SW 1271 (cell line): ENCODE measurements at places on chromosomes 7 and 10.
A peak's percentile ranks its signal among the peaks of the same experiment; 100 is the strongest.

GRCh38 chr7:128894101-128894440, 16.4 kb downstream of the KCP start:
- DNase-seq = no peak

GRCh38 chr7:4556868-4557793, 125.0 kb upstream of the FOXK1 start:
- no peak for DNase-seq

DNA sequence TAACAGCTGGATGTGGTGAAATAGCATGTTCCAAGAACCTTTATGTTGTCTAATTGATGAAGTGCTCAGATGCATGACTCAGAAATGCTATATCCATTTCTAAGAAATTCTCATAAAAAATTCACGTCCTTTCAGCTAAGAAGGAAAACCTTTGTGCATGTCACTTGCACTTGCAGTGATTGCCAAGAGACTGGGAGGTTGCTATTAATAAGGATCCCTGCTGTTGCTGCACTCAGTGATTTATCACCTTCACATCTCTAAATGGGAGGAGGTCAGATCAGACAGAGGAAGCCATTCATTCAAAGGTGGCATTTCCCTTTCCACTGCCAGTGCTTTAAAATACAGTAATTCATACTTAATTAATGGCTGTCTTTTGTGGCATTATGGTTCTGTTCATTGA, 89.5 kb downstream of the THSD7A start:
- DNase-seq = no peak

DNA sequence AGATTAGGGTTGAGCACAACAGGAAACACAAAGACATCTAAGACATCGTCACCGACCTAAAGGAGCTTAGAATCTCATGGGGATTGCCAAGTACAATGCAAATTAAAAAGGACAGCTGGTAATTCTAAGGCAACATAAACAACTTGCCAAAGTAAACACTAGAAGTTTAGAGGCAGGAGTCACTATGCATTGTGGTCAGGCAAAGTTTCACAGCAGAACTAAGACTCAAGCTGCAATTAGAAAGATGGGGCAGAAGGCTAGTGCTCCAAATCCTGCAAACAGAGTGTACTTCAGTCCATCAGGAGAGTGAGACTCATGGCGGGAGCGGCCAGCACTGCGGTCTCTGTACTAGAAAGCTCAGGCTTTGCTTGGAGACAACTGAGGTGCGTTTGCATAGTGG, 52.7 kb downstream of the HIPK2 start:
- no peak for DNase-seq

DNA sequence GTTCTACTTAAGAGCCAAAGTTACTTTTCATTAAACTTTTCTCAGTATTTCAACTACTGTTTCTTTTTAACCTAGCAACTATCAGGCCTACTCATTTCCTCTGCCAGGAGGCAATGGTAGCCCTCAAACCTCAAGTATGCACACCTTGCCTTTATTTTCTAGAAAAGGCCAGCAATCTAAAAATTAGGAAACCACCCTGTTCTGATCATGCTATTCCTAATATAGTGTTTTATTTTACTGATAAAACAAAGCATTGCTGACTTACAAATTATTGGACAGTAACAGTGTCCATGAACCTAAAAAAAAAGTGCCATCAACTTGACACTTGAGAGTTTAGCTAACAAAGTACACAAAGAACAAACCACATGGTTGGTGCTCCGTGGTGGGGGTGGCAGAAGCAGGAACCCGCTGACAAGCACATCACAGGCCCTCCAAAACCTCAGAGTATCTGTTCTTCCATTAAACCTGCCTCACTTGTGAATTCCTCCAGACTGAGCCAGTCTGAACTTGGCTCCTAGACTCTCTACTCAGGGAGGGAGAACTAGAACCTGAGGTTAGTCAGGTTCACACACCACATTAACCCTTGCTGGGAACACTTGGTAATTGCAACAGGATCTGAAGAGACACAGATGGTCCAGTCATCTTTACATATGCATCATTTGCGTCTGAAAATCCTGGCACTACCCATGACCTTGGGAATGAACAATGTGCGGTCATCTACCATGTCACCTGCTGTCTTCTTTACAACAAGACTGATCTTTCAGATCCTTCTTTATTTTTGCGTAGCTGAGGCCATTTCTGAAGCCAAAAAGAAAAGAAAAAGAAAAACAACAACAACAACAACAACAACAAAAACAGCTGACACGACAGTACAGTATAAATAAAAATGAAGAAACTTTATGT, 31.9 kb downstream of the PIP4K2A start:
- peak; percentile 25 for DNase-seq

DNA sequence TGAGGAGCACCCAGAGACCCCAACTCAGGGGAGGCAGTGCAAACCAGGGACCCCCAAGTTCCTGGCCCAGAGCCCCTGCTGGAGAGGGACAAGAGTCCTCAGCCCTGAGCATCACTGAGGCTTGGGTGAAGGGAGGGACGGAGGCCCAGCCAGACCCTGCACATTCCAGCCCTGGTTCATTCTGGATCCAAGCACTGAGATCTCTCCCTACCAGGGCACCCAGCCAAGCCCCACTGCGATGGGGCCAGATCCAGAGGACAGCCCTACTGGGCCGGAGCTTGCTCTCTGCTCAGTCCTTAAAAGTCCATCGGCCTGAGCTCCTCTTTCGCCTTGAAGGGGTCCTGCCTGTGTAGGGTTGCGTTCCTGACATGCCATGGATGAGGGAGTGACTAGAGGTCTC, 40.5 kb upstream of the RABGEF1 start:
- no peak for DNase-seq

DNA sequence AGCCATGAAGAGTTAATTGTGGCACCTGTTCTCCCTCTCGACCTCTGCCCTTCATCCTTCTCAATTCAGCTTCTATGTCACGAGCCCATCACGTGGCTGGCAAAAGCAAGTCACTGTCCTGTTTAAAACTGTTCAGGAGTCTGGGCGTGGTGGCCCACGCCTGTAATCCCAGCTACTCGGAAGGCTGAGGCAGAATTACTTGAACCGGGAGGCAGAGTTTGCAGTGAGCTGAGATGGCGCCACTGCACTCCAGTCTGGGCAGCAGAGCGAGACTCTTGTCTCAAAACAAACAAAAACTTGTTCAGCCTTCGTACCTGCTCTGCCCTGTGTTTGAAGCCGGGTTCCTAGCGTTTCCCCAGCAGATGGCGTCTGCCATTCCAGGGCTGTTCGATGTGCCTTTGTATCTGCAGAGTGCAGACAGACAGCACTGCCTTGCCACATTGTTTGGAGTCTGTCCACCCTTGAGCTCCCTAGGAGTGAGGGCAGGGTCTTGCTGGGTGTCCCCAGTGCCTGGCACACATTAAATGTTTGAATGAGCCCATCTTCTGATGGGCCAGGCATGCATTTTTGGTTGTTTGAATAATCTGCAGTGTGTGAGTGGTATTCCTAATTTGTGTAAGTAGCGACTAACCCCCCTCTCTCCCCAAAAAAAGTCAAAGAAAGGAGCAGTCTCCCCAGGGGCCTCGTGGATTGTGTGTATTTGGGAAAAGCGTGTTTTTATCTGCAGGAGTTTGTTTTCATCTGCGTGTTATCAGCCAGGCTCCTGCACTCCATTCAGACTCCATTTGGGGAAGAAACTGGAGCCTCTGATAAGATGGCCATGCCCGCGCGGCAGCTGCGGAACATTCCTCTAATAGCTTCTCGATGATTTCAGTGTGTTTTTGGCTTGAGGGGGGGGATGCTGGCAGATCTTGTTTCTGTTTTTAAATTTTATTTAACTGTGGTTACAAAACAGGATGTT, 61.2 kb downstream of the DNAJB6 start:
- no peak for DNase-seq

DNA sequence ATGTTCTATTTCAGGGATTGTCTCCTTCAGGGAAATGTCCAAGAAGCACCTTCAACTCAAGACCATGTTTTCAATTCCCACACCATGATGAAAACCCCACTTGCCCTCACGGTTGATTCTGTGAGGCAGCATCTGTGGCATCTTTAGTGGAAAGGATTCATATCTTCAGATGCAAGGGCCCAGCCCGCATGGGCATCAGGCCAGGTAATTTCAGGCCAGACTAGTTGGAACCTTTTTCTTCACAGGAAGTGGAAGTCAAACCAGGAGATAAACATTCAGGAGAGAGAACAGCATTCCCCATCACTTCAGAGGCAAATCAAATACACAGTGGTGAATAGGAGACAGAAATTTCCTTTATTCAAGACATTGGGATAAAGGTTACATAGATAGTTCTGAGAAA, 88.8 kb downstream of the JCAD start:
- no peak for DNase-seq

GRCh38 chr10:99529591-99530107, 3.1 kb upstream of the NKX2-3 start:
- no peak for DNase-seq

- DNase-seq = no peak
These were observed 18.3 kb downstream of the ATP6V1F start for GRCh38 chr7:128880791-128881457.

DNA sequence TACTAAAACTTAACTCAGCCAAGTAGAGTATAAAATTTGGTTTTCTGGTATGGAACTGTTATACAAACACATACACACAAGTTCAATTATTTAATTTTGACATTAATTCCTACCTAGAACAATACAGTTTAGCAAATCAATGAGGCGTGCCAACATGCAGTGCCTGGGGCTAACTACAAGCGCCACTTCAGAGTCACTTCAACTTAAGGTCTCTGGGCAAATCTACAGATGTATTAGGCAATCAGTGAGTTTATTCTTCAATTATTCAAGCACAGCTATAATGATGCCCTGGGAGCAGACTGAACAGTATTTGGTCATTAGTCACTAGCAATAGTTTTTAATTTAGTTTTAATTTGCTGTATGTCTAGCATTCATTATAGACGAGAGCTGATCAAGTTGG, 51.6 kb downstream of the HIBADH start:
- DNase-seq = no peak

DNA sequence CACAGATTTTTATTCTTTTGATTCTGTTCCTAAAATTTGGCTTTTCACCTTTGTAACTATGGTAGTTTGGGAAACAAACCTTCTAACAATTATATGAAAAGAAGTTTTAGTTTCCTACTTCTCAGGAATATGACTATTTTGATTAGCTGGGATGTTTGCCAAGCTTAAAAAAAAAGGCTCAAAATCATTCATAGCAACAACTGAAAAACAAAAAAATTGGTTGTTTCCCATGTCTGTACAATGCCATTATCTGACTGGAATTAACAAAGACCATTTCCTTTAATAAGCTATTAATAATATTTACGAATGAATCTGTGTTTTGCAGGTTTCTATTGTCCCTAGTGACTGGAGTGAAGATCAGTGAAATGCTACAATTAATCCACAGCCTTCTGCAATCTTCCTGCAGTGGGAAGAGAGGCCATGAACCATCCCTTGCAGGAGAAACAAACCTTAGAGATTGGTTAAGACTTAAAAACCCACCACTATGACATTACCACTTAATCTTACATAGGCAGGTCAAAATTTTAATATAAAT, 4.2 kb downstream of the PURB start:
- DNase-seq = no peak

DNA sequence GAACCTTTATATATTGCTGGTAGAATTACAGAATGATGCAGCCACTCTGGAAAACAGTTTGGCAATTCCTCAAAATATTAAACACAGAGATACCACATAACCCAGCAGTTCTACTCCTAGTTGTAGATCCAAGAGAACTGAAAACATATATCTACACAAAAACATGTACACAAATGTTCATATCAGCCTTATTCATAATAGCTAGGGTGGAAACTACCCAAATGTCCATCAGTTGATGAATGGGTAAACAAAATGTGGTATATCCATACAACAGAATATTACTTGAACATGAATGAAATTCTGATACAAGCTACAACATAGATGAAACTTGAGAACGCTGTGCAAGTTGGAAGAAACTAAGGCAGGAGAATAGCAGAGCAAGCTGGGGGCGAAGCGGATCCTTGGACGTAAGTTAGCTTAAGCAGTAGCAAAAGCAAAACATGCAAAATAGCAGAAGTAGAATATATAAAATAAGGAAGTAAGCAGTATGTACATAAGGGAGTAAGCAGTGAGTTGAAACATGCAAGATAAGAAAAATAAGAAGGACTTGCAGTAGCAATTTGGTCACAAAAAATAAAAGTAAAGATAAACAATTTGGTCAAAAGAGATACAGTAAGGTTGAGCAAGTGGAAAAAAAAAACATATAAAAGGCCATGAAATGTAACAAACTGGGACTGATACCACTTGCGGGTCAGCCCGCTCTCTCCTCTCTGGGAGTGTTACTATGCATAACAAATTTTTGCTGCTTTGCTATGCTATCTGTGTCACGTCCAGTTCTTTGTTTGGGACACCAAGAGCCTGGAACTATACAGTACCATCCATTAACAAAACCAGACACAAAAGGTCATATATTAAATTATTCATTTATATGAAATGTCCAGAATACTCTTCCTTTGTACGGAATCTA, 18.0 kb upstream of the HILPDA start:
- DNase-seq = no peak

DNA sequence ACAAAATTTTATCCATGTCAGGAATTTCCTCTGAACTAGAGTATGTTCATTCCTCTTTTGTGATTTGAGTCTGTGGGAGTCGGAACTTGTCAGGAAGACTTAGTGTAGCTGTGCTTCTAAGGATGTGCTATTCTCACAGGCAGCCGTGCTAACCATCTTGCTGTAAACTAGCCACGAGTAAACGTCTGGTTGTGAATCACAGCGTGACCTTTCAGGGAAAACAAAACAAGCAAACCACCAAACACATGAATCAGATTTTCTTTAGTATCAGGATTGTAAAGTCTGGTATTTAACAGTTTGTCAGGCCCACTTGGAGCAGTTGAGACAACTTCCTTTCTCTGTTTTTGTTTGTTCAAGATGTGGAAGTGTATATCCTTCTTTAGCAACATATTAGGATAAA, 32.0 kb downstream of the AUTS2 start:
- DNase-seq = no peak

DNA sequence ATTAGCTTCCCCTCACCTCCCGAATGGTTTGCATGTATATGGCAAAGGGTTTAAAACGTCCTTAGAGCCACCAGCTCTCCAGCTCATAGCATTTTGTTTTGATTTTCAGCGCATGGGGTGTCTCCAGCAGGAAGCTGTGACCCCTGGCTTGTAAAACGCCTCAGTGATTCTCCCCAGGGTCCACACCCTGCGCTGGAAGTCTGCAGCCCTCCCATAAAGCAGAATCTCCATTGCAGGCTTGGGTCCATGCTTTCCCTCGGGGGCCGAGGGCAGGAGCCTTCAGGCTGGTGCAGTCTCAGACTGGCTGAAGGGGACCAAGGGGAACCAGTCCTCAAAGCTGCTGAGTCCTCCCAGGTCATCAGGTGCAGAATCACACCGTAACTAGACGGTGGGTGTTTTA, 109.7 kb downstream of the VIPR2 start:
- no peak for DNase-seq

DNA sequence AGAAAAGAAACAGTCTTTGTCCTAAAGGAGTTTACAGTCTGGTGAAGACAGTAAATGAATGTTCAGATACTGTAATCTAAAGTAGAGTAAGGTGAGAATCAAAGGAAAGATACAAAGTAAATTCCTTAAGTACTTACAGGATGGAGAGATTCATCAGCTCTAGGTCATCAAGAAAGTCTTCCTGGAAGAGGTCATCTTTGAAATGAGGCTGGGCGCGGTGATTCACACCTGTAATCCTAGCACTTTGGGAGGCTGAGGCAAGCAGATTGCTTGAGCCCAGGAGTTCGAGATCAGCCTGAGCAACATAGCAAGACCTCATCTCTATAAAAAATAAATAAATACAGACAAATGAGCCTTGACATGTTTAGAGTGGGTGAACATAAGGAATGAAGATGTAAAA, 18.3 kb downstream of the FHIP2A start:
- DNase-seq = no peak

GRCh38 chr10:100562008-100562672, 26.4 kb downstream of the HIF1AN start:
- DNase-seq = no peak
